ENCODE measurements at places on chromosomes 1 and 21.

- DNase-seq: no peak
These were observed 94.0 kb downstream of the TNR start for GRCh38 chr1:175649416-175649815.

DNA sequence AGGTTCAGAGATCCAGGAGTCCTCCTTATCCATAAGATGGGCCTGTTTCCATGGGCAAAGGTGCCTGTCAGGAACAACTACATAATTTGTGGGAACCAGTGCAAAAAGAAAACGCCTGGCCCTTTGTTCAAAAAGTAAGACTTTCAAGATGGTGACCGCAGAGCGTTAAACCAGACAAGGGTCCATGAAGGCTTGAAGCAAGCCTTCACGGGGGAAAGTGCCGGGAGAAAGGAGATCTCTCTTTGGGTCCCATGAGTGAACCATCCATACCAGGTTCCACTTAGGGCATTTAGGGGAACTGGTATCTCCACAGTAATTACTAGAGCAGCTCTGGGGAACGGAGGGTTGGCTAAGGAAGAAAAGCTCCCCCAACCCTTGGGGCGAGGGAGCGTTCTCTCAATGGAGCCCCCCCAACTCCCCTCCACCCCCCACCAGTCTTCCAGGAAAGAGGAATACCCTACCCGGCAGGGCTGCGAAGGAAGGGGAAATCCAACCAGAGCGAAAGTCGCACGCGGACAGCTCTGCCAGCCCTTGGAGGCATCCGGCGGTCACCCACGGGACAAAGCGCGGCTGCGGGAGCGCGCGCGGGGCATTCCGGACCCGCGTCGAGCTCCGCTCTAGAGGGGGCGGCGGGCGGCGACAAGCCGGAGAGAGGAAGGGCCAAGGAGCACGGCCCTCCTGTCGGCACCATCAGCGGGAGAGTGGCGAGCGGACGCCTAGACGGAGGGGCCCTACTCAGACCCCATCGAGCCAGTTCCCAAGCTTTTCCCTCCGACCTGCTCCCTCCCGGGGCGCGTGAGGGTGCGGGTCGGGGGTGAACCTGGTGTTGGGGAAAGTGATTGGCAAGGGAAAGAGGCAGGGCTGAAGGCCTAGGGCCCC lies 687 bp upstream of the RASSF5 start:
- peak; percentile 90 for DNase-seq

DNA sequence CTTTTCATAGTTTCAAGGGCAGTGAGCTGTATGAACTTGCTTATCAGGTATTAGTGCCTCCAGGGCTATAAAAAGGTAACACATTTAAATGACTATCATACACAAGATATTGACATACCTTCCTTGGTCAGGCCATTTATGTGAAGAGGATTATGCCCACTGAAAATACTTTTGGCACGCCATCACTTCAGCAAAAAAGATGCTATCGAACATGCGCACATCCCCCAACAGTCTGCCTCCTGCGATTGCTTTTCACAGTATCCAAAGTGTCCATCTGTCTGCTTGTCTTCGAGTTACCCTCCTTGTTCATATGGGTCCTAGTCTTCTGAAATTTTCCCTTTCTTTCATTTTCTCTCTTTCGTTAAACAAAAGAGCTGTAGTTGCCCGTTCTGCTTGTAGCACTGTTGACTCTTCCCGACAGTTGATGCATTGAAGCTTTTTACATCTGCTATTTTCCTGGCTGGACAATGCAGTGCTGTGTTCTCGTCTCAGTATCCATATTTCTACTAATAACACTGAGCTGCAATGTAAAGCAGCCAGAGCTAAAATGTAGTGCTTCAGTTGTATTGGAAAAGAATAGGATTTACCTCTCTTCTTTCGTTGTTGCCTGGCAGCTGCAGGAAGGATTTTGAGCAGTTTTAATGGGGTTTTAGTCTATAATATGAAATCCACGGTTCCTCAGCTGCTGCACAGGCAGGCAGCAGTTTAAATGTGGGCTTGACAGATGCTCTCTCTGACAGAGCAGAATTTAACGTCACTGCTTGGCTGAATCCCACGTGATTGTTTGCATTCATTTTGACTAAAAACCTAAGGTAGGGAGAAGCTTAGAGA lies at the start of gene B3GALT2:
Gene B3GALT2 (minus strand): TSS at position 713 of the 831 bp plus-strand sequence. CDS start 5,051 bp downstream, outside the sequence.
- no peak for DNase-seq

DNA sequence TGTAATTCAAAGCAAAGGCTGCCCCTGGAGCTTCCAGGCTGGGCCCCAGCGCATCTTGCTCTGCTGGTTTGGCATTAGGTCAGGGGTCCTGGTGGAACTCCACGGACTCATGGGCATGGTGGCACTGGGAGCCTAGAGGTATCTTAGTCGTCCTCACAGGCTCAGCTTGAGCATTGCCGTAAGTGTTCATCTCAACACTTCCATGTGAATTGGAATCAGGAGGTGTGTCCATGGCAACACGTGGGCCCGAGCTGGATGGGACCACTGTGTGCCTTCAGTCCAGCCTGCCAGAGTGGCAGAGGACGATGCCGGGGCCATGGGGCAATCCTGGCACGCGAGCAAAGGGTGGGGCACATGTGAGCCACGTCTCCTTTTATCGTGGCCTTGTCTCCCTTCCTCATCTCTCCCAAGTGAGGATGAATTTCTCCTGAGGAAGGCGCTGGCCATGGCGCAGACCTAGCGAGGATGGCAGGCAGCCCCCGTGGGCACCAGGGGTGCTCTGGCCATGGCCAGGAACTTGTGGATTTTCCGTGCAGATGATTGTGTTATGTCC lies 47.0 kb downstream of the AGPAT3 start:
- DNase-seq: no peak

DNA sequence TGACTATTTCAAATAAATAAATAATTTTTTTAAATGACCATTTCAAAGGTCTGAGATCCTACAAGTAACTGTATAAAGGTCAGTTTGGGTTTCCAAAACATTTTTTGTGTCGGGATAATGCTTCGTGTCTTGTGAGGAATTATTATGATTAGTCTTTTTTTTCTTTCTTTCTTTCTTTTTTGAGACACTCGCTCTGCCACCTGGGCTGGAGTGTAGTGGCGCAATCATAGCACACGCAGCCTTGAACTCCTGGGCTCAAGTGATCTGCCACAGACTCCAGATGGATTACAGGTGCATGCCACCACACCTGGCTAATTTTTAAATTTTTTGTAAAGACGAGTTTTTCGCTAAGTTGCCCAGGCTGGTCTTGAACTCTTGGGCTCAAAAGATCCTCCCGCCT lies 1.9 kb upstream of the SDE2 start:
- no peak for DNase-seq

DNA sequence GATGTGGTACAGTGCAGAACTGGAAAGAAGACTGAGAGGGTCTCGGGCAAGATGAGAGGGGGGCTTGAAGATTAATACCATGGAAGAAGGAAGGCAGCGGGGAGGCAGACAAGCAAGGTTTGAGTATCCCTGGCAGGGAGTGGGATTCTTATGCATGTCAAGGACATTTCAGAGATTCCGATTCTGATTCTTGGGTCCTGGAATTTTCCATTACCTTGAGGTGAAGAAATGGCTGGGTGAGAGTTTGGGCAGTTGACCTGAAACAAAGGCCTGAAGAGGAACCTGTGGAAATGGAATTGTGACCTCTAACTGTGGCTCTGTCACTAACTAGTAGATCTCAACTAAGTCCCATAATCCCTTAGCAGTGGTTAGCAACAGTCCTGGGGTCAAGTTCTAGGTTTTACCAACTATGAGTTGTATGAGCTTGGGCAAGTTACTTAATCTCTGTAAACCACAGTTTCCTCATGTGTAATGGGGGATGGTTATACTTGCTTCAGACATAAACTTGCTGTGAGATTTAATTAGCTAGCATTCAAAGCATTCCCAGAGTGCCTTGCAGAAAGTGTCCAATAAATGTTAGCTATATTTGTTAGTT lies 8.6 kb upstream of the ACTN2 start:
- DNase-seq: peak; percentile 36

DNA sequence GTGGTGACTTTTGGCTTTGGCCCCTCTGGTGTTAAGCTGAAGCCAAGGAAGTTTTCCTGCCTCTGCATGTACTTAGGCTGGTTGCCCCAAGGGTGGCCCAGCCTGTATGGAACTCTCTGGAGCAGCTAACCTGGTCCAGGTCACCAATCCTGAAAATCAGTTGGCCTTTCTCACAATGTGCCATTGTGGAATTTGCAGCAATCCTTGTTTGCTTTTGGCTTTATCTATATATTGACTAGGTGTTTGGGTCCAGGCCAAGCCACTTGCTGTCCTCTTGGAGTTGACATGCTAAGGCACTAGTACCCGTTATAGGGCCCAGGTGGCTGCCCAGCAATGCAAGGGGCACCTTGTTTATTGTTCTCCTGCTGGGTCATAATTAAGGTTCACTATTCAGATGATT lies 124.6 kb downstream of the CAMTA1 start:
- no peak for DNase-seq

GRCh38 chr1:109931911-109932636 lies 21.4 kb downstream of the CSF1 start:
- no peak for DNase-seq

DNA sequence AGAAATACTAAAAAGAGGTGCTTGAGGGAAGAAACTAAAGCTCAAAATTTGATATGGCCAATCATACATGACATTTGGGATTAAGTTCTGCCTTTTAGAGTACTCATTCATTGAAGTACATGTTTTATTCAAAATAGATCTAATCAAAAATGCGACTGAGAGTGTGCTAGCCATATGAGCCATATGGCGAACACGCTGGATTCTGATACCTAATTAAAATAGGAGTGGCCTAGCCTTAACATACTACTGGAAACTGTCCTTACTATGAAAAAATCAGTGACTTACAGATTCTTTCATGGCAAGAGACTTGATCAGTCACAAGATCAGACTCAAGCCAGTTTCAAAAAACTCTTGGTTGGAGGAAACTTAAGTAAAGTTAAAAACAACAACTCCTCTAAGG lies 73.9 kb downstream of the PTGER3 start:
- DNase-seq: no peak

DNA sequence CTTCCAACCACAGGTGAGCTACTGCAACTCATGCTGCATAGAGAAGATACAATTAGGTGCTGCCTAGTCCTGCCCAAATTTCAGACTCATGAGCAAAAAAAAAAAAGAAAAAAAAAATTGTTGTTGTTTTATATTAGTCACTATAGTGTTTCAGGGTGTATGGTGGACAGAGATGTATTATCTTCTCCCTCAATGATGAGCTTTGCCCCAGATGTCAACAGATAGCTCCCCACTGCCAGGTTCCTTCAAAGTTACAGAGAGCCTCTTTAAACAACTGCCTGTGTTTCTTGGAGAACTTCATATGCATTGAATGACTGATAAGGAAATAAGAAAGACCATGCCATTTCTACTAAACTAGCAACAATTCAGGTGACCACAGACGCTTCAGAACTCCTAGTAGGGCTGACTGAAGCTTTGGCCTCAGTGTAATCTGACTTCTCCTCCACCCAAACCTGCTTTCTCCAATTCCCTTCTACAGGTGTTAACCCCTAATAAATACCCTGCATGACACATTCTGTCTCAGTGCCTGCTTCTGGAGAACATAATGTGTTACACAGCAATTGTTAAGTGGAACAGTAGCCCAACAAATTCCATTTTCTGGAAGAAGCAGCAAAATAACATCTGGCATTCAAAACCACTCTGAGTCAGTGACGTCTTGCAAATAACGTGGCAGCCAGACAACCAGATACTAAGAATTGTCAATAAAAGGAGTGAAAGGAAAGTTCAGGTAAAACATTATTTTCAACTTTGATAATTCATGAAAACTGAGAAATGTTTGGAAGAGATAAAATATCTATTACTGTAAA lies 147.7 kb downstream of the CDC42BPA start:
- DNase-seq: no peak

DNA sequence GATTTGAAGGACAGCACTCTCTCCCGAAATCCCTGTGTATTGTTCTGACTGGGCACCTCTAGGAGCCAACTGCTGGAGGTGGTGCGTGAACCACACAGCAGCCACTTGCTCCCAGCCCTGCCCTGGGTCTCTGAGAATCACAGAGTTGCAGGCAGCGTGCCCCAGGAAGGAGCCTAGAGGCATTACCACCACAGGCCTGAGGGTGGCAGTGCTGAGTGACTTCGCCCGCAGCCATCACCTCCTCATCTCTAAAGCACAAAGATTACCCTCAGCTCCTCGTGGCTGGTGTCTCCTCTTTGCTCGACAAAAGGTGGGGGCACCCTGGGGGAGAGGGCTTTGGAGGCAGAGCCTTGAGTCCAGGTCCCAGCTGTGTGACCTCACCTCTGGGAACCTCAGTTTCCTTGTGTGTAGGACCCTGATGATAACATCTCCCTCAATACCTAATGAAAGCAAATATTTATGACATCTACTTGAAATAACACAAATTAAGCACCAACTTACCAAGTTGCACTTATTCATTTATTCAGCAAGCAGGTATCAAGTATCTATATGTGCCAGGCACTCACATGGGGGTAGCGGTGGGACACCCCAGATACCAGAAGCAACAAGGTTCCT lies 86.3 kb downstream of the VWA5B1 start:
- peak; percentile 31 for DNase-seq

DNA sequence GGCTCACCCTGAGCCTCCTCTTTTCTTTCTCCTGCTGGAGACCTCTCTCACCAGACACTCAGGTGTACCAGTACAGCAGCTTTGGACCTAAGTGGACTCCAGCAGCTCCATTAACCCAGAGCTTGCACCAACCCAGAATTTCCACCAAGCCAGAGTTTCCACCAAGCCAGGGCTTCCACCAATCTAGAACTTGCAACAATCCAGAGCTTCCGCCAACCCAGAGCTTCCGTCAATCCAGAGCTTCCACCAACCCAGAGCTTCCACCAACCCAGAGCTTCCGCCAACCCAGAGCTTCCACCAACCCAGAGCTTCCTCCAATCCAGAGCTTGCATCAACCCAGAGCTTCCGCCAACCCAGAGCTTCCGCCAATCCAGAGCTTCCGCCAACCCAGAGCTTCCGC lies 23.2 kb downstream of the CRYAA start:
- DNase-seq: no peak

GRCh38 chr1:4581807-4582206 lies 72.6 kb upstream of the AJAP1 start:
- no peak for DNase-seq

DNA sequence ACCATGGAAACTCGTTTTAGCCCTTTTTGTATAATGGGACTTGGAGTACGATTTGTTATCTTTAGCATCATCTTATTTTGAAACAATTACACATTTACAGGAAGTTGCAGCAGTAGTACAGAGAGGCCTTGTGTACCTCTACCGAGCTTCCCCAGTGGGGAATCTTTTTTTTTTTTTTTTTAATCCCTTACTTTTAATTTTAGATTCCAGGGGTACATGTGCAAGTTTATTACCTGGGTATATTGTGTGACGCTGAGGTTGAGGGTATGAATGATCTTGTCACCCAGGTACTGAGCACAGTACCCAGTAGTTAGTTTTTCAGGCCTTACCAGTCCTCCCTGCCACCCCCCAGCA lies 45.9 kb downstream of the HHAT start:
- no peak for DNase-seq

DNA sequence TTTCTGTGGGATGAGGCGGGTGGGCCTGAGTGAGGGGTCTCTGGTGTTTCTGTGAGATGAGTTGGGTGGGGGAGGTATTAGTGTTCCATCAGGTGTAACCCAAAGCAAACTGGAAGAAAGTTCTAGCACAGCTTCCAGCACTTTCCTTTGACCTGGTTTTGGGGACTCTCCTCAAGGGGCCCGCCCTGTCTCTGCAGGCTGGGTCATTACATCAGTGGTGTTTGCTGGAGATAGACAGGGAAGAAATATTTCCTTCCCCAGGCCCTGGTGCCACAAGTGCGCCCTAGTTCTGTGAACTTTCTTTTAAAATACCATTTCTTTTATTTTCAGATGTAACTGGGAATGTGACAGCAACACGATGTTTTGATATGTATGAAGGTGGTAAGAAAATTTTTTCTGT lies 16.5 kb upstream of the MX2 start:
- no peak for DNase-seq

- DNase-seq: no peak
These were observed 770 bp downstream of the NTNG1 start for GRCh38 chr1:107141491-107142126.

- no peak for DNase-seq
These were observed 112.1 kb downstream of the RUNX1 start for GRCh38 chr21:34936883-34937563.
